Aorta (tissue), 5 donors: ENCODE measurements at places on chromosomes 5 and 9. TPM values are rescaled to one million over a fixed set of nuclear protein-coding genes. Genes with fewer than 3 reads are reported as not detected.

GRCh38 chr5:170275376-170275994, 22.1 kb downstream of the LCP2 start:
- no peak overlapping the region for H3K4me3 ChIP-seq
- no peaks in the 10 kb centered on the region for H3K36me3 ChIP-seq

DNA sequence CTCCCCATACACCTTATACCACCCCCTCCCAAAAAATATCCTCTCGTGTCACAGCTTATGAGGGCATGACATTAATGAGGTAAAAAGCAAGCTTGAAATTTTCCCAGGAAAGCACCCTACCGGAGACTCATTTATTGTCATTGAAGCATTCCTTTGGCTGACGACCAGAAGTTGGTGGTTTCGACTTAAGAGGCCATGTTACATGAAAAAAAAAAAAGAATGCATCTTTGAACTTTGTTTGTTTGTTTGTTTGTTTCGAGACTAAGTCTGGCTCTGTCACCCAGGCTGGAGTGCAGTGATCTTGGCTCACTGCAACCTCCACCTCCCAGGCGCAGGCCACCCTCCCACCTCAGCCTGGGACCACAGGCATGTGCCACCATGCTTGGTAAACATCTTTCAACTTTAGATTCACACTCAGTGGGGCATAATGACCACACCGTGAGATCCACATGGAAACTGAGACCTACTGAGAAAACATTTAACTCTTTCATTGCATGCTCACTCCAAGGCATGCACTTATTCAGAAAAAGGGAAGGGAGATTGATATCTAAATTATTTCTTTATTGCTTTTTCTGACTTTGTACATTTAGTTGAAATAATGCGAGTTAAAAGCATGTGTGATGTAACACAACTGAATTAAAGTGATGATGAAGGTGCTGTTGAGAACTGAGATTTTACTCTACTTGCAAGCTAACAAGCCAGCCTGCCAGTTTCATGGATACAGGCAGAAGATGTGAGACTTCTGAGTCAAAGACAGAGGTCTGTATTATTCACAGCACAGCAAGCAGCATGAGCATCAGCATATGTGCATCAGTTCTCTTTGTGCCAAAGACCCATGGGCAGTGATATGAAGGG, 5.1 kb upstream of the RAB14 start:
- no peaks in the 10 kb centered on the region for H3K4me1 ChIP-seq
- H3K36me3 ChIP-seq: no peaks in the 10 kb centered on the region
- no peak overlapping the region for H3K27ac ChIP-seq

WDR31 gene
- total RNA-seq: 2.1 TPM

GZMA gene
- 5.4 TPM for total RNA-seq

DNA sequence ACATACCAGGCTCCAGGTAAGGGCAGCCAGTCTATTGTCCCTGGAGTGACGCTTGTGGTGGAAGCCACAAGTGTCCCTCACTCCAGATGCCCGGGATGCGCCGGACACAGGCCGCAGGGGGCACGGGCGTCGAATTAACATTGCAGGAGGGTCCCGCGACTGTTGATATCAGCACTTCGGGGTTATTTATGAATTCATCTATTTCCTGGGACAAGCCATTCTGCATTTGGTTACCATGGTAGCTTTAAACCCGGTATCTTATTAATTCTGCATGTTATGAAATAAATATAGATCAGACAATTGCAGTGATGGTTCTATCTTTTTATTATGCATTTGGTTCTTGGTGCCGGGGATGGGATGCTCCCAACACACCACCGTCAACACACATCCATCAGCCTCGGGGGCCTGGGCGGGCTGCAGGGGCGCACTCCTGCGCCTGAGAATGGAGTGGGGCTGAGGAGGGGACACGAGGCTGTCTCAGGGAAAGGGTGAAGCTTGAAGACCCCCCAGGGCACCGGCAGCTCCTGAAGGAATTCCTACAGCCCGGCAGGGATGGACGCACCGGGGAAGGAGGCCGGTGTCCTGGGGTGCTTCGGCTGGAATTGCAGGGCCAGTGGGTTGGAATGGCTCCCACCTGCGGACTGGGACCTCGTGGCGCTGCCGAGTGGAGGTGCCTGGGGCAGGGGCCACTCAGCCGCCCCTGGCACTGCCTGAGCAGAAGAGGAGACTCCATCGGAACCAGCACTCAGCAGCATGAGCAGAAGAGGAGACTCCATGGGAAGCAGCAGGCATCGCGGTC, 17.7 kb upstream of the TMEM250 start:
- no peaks in the 10 kb centered on the region for H3K4me1 ChIP-seq
- no peak overlapping the region for H3K27ac ChIP-seq
- no peaks in the 10 kb centered on the region for H3K36me3 ChIP-seq
- DNase-seq: no peak

C9orf50 gene
- 0.62 TPM for total RNA-seq

DNA sequence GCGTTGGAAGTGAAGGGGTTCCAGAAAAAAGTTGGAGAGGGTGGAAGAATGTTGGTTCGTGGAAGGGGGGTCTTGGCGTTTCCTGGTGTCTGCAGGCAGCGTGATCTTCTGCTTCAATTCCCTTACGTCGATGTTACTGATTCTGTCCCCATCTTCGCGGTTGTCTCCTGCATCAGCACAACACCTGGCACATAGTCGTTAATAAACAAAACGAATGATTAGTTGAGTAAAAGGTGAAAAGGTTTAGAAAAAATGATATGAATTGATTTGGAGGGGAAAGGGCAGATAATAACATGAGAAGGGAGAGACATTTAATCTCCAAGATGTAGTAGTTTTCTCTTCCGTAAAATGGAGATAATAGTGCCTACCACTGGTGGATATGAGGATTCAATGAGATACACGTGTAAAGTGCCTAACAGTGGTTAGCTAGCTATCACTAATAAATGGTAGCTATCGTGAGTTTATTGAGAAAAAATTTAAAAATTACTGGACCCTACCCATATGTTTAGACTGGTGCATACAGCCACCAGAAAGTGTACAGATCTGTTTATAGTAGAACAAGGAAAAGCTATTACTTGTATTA, 556 bp downstream of the MTREX start:
- H3K27me3 ChIP-seq: no peaks in the 10 kb centered on the region
- H3K4me1 ChIP-seq: no peaks in the 10 kb centered on the region
- no peak for DNase-seq
- H3K27ac ChIP-seq: peak overlapping the region; percentile 83
- peak overlapping the region; percentile 73 for H3K4me3 ChIP-seq

DNA sequence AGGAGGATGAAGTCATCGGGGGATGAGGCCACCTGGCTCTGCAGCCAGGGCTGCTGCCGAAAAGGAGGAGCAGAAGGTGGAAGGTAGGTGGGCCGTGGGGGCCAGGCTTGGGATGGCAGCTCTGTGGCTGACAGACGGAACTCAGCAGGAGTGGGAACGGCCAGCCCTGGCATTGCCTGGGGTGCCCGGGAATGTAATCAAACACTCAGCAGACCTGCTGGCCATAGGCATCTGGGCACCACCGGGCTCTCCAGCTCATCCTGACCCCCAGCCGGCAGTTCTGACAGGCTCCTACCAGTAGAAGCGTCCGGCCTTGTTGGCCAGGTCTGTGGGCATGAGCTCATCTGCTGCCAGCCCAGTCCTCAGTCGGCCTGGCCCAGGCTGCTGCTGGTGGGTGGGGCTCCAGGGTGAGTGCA, 4.3 kb upstream of the FAT2 start:
- DNase-seq: no peak
- no peaks in the 10 kb centered on the region for H3K36me3 ChIP-seq
- H3K4me3 ChIP-seq: no peak overlapping the region
- H3K27ac ChIP-seq: no peak overlapping the region

- no peaks in the 10 kb centered on the region for H3K4me1 ChIP-seq
- H3K27ac ChIP-seq: no peak overlapping the region
- no peak overlapping the region for H3K4me3 ChIP-seq
- DNase-seq: no peak
- H3K27me3 ChIP-seq: no peaks in the 10 kb centered on the region
Observed at GRCh38 chr5:157590478-157590877, 14.9 kb upstream of the ADAM19 start.

GRCh38 chr9:26308328-26308727, 584.3 kb downstream of the CAAP1 start:
- H3K27ac ChIP-seq: no peak overlapping the region
- H3K36me3 ChIP-seq: no peaks in the 10 kb centered on the region
- H3K27me3 ChIP-seq: no peaks in the 10 kb centered on the region
- no peak for DNase-seq
- H3K4me3 ChIP-seq: no peak overlapping the region
- H3K4me1 ChIP-seq: no peaks in the 10 kb centered on the region

GRCh38 chr5:98614341-98614740, 159.1 kb upstream of the RGMB start:
- no peaks in the 10 kb centered on the region for H3K4me1 ChIP-seq
- H3K27ac ChIP-seq: no peak overlapping the region
- H3K27me3 ChIP-seq: no peaks in the 10 kb centered on the region
- DNase-seq: no peak
- no peaks in the 10 kb centered on the region for H3K36me3 ChIP-seq

DNA sequence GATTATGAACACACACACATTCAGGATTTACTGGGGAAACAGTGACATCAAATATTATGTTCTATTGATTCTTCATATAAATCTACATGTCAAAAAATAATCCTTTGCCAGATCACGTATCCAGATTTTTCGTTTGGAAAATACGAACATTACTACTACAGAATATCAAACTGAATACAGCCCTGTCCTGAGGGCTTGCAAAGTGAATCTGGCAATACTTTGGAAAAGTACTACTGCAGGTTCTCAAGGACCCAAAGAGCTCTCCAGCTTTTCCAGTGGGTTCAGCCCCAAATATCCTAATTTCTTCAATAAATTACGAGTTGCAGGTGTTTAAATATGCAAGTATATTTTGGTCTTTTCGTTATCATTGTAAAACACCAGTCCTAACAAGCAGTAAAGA, 411 bp upstream of the NDUFS4 start:
- no peak overlapping the region for H3K27ac ChIP-seq
- H3K4me3 ChIP-seq: peak overlapping the region; percentile 84
- no peaks in the 10 kb centered on the region for H3K27me3 ChIP-seq
- no peaks in the 10 kb centered on the region for H3K4me1 ChIP-seq
- DNase-seq: no peak

DNA sequence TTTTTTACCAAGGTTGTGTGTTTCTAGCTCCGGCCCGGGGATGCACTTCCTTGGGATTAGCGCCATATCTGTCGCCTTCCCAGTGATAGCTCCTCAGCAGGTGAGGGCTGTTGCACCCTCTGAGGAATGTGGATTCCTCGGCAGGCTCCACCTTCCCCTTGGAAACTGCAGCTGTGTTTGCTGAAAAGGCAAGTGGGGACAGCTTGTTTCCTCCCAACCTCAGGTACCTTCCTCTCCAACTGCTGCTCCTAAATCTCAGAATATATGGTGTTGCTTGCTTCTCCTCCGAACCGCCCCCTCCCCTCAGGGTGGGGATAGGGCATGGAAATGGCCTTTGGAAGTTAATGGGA, 1.3 kb downstream of the SLC1A1 start:
- H3K27me3 ChIP-seq: no peaks in the 10 kb centered on the region
- DNase-seq: no peak
- H3K4me1 ChIP-seq: no peaks in the 10 kb centered on the region
- no peak overlapping the region for H3K4me3 ChIP-seq

- no peak overlapping the region for H3K27ac ChIP-seq
- no peak overlapping the region for H3K4me3 ChIP-seq
- DNase-seq: no peak
- no peaks in the 10 kb centered on the region for H3K4me1 ChIP-seq
Observed at GRCh38 chr5:90934091-90934719, 375.6 kb downstream of the ADGRV1 start.

DNA sequence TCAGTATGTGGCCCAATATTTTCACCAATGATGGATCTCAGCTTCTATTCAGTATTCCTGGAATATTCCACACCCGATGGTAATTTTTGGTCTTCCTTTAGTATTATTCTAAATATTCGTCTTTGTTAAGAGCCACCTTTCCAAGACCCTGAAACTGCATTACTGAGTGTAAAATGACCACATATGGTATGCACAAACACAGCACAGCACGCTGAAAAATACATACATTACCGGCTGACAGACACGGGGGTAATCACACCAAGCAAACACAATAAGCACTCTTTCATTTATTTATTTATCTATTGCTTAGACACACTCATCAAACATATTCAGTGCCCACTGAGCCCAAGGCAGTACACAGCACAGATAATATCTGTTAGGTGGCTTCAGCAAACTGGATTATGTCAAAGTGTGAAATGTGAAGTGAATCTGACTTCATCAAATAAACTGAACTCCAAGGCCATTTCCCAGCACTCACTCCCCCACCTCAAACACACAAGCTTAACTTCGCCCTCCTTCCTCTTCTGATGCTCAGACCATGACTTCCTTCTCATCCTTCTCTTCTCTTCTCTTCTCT, 1637.8 kb upstream of the C9orf72 start:
- no peak for DNase-seq
- no peaks in the 10 kb centered on the region for H3K36me3 ChIP-seq
- no peaks in the 10 kb centered on the region for H3K4me1 ChIP-seq
- H3K4me3 ChIP-seq: no peak overlapping the region
- peaks cover 1% of the 10 kb centered on the region for H3K27me3 ChIP-seq

- no peaks in the 10 kb centered on the region for H3K27me3 ChIP-seq
- H3K4me3 ChIP-seq: no peak overlapping the region
- H3K4me1 ChIP-seq: no peaks in the 10 kb centered on the region
- DNase-seq: no peak
- H3K36me3 ChIP-seq: no peaks in the 10 kb centered on the region
- H3K27ac ChIP-seq: no peak overlapping the region
Observed at GRCh38 chr5:167743695-167744464, 547.6 kb upstream of the WWC1 start.
